ENCODE measurements at places on chromosomes 5 and 9. TPM values are rescaled to one million over a fixed set of nuclear protein-coding genes. Genes with fewer than 3 reads are reported as not detected.

Gene HSD17B3
- not detected for total RNA-seq

Gene PCDHA6
- total RNA-seq, result 20.2 TPM

Gene NEUROG1
- total RNA-seq, result not detected

Gene CFAP157
- 0.24 TPM for total RNA-seq

Gene INSL6
- not detected for total RNA-seq

Gene OR5C1
- total RNA-seq, result not detected

Gene ANKRD18A
- total RNA-seq, result 14.6 TPM

Gene SQSTM1
- total RNA-seq, result 458 TPM

Gene NTNG2
- total RNA-seq, result 6.7 TPM

Gene LCN15
- not detected for total RNA-seq

GRCh38 chr9:87950296-87950695, 24.0 kb downstream of the CDK20 start:
- no peak for DNase-seq

DNA sequence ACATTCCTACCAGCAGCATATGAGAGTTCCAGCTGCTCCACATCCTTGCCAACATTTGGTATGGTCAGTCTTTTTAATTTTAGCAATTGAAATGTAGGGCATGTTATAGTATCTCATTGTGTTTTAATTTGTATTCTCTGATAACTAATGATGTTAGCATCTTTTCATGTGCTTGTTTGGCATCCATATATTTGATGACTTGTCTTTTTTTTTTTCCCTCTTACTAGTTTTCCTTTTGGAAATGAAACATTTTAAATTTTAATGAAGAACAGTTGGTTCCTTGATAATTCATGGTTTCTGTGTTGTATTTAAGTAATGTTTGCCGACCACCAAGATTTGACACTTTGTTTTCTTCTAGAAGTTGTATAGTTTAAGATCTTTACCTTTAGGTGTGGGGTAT, 8.8 kb downstream of the OGN start:
- no peak for DNase-seq

- DNase-seq, result no peak
Measured at GRCh38 chr5:56309262-56309826, 76.2 kb upstream of the ANKRD55 start.

- DNase-seq, result no peak
Measured at GRCh38 chr5:24854850-24855249, 210.1 kb upstream of the CDH10 start.

- DNase-seq, result no peak
Measured at GRCh38 chr9:106277966-106278365, 583.6 kb downstream of the TMEM38B start.

- no peak for DNase-seq
Measured at GRCh38 chr9:126000256-126000655, 253.1 kb downstream of the PBX3 start.

- no peak for DNase-seq
Measured at GRCh38 chr5:144144956-144145751, 25.3 kb downstream of the YIPF5 start.

GRCh38 chr5:176642675-176643490, 4.4 kb upstream of the TSPAN17 start:
- no peak for DNase-seq

DNA sequence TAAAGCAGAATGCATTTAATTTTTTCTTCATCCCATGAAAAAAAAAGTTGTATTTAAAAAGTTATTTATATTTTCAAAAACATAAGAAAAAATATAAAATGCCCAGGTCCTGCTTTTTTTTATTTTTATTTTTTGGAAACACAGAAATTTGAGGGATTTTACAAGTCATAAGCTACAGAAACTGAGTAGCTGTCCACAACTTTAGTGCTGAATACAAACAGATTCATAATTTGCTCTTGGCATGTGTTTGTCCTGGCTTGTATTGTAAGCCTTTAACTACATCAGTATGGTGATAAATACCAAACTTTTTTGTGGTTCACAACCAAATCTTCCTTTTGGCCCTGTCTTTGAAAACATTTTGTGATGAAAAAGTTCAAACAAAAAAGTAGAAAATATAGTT, 7.5 kb upstream of the PLCXD3 start:
- no peak for DNase-seq

DNA sequence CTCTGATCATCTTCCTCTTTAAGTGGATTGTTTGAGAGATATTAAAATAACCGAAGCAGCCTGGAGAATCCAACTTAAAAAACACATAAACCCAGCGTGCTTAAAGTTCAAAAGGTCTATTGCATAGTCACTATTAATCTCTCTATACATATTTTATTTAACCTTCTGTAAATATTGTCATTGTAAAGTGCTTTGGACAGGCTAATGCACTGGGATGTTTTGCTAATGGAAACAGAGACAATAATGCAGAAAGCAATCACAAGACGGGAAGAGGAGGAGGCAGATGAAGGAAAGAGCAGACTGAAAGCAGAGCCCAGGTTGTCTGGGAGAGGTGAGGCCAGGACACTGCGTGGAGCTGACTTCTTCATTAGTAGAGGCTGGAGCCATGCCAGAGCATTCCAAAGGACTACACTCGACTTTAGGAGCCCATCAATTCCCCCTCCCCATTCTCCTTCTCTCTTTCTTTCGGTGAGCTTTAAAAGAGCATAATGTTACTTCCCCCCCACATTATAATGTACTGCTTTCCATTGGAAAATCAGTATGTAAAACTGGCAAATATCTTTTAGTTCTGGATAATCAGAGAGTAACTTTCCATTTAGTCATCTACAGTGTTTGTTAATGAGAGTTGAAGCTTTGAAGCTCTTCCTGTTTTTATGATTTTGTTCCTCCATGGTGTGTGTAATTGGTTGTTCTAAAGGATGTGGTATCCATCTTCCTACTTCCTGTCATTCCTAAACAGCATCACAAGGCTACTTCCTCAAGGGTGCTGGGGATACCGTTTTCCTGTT, 307.3 kb upstream of the MPDZ start:
- no peak for DNase-seq

- DNase-seq, result no peak
Measured at GRCh38 chr9:136671646-136672430, 9.1 kb downstream of the EGFL7 start.

DNA sequence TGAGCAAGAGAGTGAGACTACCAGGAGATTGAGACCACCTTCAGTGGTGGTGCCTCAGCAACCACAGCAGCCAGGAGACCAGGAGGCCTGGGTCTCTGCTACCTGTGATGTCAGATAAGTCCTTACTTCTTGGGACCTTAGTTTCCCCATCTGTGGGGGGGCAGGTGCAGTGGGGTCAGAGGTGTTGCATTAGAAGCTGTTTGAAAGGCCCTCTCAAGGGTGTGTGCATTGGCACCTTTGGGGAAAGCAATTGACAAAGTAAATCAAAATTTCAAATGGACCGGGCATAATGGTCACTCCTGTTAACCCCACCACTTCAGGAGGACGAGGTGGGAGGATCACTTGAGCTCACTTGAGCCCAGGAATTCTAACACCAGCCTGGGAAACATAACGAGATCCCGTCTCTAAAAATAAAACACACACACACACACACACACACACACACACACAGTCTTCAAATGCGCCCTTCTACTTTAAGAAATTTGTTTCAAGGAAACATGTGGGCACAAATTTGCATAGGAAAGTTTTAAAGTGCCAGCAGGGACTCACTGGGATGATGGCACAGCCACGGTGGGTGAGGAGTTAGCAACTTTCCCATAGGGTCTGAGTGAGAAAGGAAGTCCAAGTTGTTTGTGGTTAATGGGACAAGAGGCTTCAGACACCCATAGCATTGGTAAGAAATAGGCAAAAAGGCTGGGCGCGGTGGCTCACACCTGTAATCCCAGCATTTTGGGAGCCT, 1.3 kb upstream of the AK1 start:
- DNase-seq, result no peak

GRCh38 chr9:77751341-77752091, 103.4 kb upstream of the GNA14 start:
- DNase-seq, result no peak

DNA sequence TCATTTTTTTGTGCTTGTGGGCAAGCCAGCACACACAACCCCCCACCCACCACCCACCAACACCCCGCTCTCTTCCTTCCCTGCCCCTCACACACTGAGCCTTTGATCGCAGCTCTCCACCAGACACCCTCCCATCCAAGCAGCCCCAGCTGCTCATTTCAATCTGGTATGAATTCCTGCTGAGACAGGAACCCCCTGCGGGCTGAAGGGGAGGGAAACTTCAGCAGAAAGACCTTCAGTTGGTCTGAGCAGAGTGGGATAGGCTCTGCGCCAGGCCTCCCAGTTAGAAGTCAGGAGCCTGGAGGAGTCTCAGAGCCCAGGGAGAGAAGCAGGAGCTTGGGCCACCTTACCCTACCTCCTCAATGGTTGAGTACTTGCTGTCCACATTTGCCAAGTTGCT, 7.2 kb downstream of the PCDHGC5 start:
- DNase-seq, result no peak

GRCh38 chr9:83005963-83006362, 57.0 kb downstream of the RASEF start:
- no peak for DNase-seq

DNA sequence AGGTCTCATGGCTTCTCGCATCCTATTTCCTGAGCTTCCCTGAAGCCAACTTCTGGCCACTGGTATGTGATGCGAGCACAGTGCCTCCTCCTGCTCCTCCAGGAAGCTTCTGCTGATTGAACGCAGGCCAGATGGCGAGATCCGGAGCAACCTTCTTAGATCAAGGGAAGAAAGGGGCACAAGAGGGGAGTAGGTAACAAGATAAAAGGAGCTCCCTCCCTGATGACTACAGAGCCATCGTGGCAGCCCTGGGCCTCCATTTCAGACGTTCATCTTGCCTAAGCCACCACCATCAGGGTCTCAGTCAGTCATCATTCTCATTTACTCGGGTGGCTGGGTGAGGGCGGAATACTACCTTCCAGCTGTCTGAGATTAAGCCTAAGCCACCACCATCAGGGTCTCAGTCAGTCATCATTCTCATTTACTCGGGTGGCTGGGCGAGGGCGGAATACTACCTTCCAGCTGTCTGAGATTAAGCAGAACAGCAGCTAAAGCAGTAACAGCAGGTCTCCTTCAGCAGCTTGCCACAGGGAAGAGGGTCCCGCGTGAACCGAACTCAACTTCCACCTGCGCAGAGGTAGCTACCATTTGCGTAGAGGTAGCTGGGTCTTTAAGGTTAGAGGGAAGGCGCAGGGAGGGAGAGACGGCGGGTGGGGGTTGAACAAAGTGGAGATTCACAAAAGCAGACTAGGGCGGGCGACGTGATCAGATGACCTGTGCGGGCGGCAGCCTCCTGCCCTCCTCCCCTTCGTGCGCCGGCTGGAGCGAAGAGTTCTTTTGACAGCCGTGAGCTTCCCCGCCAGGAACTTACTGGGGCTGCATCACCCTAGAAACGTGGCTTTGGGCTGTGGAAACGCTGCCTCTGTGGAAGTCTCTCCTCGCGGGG, 27.9 kb upstream of the MGAT1 start:
- no peak for DNase-seq

GRCh38 chr9:136117916-136118319, 757 bp downstream of the TMEM250 start:
- DNase-seq, result no peak

DNA sequence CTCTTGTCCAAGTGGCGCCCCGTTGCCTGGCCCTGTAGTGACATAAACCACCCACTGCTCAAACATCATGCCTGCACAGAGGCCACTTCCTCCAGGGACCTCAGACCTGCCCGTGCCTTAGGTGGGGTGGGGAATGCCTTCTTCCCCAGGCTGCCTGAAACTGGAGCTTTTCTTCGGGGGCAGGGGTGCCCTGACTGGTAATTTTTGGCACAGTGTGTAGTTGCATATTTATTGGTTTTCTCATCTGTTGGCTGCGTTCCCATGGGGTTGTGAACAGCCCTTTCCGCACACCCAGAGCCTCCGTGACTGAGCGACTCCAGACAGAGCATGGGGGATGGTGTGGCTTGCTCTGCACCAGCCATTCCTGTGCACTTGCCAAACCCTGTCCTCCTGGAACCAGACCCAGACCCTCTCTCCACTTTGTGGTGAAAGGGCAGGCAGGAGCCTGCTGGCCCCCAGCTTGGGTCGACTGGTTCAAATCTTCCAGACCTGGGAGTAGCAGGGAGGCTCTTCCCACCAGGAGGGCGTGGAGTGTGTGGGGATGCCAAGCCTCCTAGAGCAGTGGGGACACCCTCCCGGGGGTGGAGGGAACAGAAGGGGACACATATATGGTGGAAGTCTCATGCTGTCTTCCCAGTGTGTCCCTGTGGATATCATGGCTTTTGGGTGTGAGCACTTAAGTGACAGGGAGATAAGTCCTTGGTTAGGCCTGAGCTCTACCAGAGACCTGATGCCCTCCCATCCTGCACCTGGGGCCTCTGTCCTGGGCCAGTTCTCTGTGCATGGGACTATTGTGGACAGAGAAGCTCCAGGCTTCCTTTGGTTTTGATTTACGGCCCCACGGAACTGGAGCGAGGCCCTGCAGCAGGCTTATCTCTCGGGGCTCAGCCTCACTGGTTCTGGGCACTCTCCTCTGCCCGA, 39.6 kb downstream of the WNK2 start:
- no peak for DNase-seq

DNA sequence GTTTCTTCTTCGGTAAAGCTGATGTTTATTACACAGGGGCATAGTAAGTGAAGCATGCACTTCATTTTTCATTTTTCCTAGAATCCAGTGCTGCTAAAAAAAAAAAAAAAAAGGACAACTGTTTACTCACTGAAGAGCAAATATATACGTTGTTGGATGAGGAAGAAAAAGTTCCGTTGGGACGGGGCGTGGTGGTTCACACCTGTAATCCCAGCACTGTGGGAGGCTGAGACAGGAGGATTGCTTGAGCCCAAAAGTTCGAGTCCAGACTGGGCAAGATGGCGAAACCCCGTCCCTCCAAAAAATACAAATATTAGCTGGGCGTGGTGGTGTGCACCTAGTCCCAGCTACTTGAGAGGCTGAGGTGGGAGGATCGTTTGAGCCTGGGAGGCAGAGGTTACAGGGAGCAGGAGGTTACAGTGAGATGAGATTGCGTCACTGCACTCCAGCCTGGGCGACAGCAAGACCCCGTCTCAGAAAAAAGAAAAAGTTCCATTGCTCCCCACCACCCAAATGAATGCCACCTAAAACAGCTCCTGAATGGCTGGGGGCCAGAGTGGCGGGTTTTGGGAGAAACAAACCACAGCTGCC, 60.1 kb upstream of the GNE start:
- no peak for DNase-seq

GRCh38 chr5:154390746-154391359, 54.9 kb upstream of the SAP30L start:
- no peak for DNase-seq

DNA sequence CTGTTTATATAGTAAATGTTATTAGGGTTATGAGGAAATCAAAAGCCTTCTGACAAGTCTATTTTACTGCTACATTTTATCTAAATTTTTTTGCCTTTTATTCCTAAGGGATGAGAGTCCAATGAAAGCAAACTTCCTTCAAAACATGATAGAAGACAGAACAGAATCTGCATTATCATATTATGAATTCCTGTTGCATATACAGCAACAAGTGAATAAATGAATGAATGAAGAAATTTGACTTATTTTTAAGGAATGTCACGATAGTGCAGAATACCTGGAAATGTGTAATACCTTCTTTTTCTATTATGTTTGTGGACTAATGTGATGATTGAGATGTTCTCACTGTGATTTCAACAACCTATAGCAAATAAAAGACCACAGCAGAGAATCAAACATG, 13.5 kb upstream of the CAMLG start:
- DNase-seq, result no peak
